ENCODE measurements at places on chromosomes 11 and 22.

DNA sequence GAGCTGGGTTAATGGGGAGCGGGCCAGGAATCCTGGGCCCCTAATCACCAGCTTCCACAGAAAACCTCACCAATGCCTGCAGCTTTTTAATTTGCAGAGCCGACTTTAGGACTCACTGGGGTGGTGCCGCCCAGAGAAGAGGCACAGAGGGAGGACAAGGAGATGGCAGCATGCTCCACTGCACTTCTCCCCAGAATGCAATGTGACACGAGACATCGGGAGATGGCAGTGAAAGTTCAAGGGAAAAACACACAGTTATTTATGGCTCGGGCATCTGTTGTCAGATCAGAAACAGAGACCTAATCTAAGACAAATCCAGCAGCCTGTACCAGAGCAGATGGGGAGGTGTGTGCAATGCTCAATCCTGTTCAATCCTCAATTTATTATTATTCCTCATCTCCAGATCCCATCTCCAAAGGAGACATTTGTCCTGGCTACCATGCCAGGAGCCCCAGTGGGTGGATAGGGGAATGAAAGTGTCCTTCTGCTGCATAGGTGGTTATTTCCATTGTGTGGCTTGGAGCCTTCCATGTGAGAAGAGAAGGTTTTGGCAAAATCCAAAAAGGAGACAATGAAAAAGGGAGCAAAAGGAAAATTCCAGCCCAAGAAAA is 250.0 kb downstream of the NXPE2 start:
- DNase-seq = peak; percentile 99

DNA sequence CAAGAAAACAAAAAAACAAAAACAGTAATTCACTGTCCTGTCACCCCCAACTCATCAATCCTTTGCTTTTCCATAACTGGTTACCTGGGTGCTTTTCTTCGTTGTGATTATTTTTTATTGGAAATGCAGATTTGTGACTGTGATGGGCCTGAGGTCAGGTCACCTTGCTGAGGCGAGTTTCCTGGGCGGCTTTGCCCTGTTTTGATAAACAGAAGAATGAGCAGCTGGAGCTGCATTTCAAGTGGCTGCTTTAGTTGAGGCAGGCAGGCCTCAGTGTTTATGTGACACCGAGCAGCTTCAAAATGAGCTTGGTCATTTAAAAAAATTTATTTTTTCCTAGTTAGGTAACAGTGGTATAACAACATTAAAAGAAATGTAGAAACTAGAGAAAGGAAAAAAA is 22.2 kb downstream of the PTPRJ start:
- no peak for DNase-seq

DNA sequence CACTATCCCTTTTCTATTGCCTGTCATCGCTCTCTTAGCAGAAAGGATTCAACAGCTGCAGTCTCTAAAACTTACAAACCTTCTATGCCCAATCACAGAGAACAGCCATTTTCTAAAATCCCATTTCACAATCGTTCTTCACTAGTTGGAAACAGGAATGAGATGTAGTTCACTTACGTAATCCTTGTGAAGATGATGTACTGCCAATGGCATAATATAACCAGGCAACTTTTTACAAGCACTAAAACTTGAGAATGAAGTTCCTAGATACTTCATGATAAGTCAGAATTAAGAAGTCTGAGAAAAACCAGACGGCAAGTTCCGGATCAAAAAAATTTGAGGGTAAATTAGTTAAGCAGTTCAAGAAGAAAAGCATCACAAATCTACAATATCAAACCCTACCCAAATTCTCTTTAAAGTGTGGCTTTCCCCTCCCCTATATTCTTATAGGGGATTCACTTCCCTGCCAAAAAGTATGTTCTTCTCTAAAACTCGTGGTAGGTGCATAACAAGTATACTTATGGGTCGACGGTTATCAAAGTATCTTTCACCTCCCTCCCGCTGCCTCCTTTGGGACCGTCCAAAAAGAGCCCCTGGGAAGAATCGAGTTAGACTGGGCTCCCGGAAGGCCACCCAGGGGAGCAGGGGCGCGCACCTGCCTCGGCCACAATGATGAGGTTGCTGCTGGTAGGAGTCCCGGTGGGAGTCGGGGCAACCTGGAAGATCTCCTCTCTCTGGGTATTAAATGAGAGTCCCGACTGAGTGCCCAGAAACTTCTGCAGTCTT is 666 bp downstream of the MSANTD4 start:
- no peak for DNase-seq

- DNase-seq = no peak
Observed at GRCh38 chr22:48942698-48943566, 884.7 kb downstream of the BRD1 start.

- DNase-seq = no peak
Observed at GRCh38 chr11:78290293-78291176, 101.8 kb downstream of the USP35 start.
